ENCODE measurements at places on chromosomes 2 and 18.
A peak's percentile ranks its signal among the peaks of the same experiment; 100 is the strongest.

DNA sequence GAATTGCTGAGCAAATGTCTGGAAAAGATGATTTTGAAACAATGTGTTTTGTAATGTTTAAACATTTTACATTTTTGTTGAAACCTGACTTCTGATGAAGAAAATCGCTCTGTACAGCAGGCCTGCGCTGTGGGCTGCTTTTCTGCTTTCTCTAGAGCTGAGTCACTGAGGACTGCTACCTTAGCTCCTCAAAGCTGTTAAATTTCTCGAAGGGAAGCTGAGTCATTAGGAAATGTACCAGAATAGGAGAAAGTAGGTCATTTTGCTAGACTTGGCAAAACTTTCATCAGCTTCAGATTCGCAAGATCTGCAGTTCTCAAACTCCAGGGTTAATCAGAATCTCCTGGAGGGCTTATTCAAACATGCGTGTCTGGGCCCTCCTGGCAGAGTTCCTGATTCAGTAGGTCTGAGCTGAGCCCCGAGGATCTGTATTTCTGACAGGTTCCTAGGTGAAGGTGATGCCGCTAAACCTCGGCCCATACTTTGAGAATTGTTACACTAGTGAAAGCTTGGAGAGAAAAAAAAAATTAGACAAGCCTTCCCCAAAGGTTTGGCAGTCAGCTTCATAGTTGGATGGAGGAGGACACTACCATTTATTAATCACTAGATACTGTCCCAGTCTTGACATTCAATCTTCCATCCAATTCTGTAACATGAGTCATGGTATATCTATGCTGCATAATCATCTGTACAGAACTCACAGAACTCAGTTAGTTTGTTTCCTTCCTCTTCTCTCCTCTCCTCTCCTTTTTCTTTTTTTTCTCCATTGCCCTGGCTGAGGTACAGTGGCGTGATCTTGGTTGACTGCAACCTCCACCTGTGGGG is 297.6 kb downstream of the PARD3B start:
- H3K4me3 ChIP-seq: no peak overlapping the region
- no peaks in the 10 kb centered on the region for H3K4me1 ChIP-seq
- H3K27me3 ChIP-seq: no peaks in the 10 kb centered on the region
- no peak overlapping the region for H3K27ac ChIP-seq
- H3K36me3 ChIP-seq: no peaks in the 10 kb centered on the region

GRCh38 chr2:190583507-190584337 is 49.2 kb upstream of the NEMP2 start:
- H3K4me3 ChIP-seq: no peak overlapping the region
- DNase-seq: no peak
- peaks cover 4% of the 10 kb centered on the region for H3K4me1 ChIP-seq

DNA sequence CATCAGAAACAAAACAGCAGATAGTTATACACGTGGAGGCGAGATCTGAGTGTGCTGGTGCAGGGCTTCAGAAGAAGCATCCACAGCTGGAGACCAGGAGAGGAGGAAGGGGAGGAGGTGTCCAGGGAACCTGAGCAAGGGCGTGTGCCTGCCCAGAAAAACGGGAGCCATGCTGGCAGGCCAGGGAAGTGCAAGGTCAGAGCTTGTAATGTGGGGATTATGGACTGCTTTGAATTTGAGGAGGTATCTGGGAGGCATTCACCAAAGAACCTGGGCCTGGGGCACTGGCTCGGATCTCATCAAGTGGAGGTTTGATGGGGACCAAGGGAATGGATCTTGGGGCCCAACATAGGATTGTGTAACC is 12.6 kb downstream of the PSD4 start:
- no peak overlapping the region for H3K27ac ChIP-seq
- DNase-seq: no peak
- H3K36me3 ChIP-seq: peaks cover 26% of the 10 kb centered on the region
- peaks cover 85% of the 10 kb centered on the region for H3K4me1 ChIP-seq
- no peaks in the 10 kb centered on the region for H3K27me3 ChIP-seq

GRCh38 chr2:113901943-113902342 is 12.1 kb downstream of the ACTR3 start:
- H3K27me3 ChIP-seq: no peaks in the 10 kb centered on the region
- H3K4me3 ChIP-seq: peak overlapping the region; percentile 72
- H3K27ac ChIP-seq: no peak overlapping the region
- peaks cover 10% of the 10 kb centered on the region for H3K36me3 ChIP-seq

- no peak for DNase-seq
- no peaks in the 10 kb centered on the region for H3K4me1 ChIP-seq
- H3K36me3 ChIP-seq: no peaks in the 10 kb centered on the region
- no peak overlapping the region for H3K4me3 ChIP-seq
- H3K27me3 ChIP-seq: no peaks in the 10 kb centered on the region
Measured at GRCh38 chr2:81894451-81894990, 1590.0 kb upstream of the LRRTM1 start.

DNA sequence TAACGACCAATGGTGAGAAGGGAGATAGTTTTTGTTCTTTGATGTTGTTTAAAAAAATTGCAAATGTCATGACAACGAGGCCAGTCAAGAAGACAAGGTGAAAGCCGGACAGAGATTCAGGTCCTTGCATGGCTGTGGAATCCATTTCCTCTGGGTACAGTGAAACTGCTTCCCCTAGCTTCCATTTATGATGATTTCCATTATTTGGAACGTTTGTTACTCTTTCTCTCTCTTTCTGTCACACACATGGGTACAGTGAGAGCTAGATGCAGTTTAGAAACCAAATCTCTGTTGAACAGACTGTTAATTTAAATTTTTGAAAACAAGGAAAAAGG is 57.4 kb upstream of the MSH2 start:
- no peaks in the 10 kb centered on the region for H3K36me3 ChIP-seq
- no peak for DNase-seq
- H3K27ac ChIP-seq: no peak overlapping the region
- peaks cover 13% of the 10 kb centered on the region for H3K4me1 ChIP-seq

DNA sequence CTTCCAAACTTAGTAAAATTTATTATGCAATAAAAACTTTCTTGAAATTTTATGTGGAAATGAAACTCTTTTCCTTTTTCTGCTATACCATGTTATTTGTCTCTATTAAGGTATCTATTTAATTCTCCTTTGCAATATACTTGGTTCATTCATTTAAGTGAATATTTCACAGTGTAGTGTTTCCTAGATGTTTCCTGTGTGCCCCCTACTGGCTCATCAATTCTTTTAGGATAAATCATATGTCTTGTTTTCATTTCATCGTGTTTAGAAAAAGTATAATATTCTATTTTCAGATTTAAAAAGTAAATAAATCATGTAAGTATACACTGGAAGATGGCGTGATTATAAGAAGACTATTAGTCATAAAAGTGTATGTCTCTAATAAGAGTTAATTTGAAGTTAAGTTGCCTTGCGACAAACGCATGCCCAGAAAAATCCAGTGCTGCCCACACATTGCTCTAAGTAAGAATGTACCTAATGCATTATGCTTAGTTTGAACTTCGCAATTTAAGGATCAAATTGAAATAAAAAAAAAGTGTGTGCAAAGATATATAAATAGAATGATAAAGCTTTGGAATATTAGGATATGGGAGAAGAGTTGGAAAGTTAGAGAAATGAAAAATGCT is 525.4 kb downstream of the KCNJ3 start:
- DNase-seq: no peak
- no peak overlapping the region for H3K27ac ChIP-seq
- H3K4me1 ChIP-seq: no peaks in the 10 kb centered on the region
- H3K4me3 ChIP-seq: no peak overlapping the region
- H3K36me3 ChIP-seq: no peaks in the 10 kb centered on the region

Data from naive B cell (primary cell).